ENCODE measurements at places on chromosomes 11 and 22. TPM values are rescaled to one million over a fixed set of nuclear protein-coding genes. Genes with fewer than 3 reads are reported as not detected.
A peak's percentile ranks its signal among the peaks of the same experiment; 100 is the strongest.

Gene DCHS1
- 3.2 TPM for total RNA-seq

DNA sequence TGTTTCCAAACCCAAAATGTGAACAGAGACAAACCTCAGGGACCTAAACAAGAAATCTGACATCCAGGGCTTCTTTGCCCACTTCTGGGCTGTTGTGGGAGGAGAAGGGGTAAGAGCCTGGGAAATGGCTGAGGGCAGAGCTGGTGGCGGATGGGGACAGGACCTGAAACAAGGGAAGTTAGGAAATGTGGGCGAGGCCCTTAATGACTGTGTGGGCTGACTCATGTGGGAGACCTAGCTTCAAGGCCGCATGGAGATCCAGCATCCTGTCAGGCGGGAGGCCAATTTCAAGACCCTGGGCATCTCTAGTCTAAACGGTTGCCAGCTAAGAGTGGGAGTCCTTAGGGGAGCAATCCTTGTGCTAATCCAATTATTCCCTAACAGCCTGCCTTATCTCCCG lies 2.1 kb upstream of the OAF start:
- no peaks in the 10 kb centered on the region for H3K36me3 ChIP-seq
- peaks cover 9% of the 10 kb centered on the region for H3K4me1 ChIP-seq
- H3K4me3 ChIP-seq = no peak overlapping the region
- DNase-seq = peak; percentile 72

- H3K27me3 ChIP-seq = no peaks in the 10 kb centered on the region
- no peak overlapping the region for H3K27ac ChIP-seq
- no peak overlapping the region for H3K4me3 ChIP-seq
- no peak for DNase-seq
- no peaks in the 10 kb centered on the region for H3K36me3 ChIP-seq
Measured at GRCh38 chr11:129700701-129701100, 114.9 kb upstream of the TMEM45B start.

- no peaks in the 10 kb centered on the region for H3K27me3 ChIP-seq
- peaks cover 24% of the 10 kb centered on the region for H3K4me1 ChIP-seq
- DNase-seq = no peak
- H3K36me3 ChIP-seq = no peaks in the 10 kb centered on the region
- no peak overlapping the region for H3K4me3 ChIP-seq
Measured at GRCh38 chr11:12083380-12083779, 27.0 kb upstream of the MICAL2 start.

DNA sequence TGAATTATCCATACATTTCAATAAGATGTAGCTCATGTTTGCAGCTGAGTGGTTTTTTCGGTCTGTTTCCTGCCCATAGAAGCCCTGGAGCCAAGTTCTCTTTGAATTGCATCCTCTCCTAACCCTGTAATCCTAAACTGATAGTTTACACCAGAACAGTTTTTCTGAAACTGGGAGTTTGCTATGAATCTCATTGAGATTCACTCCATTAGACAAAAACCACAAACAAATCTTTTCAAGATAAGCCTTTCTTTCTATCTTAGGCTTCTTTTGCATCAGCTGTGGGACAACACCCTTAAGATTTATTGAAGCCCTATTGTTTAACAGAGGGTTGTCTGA lies 324.8 kb downstream of the DYNC2H1 start:
- DNase-seq = no peak
- no peak overlapping the region for H3K4me3 ChIP-seq
- H3K27me3 ChIP-seq = no peaks in the 10 kb centered on the region
- no peaks in the 10 kb centered on the region for H3K4me1 ChIP-seq
- H3K36me3 ChIP-seq = no peaks in the 10 kb centered on the region
